ENCODE measurements at places on chromosomes 4 and X. TPM values are rescaled to one million over a fixed set of nuclear protein-coding genes. Genes with fewer than 3 reads are reported as not detected.
A peak's percentile ranks its signal among the peaks of the same experiment; 100 is the strongest.

HHIP gene
- 9.7 TPM for total RNA-seq

MAGEA12 gene
- 1.1 TPM for total RNA-seq

TIGD4 gene
- 0.83 TPM for total RNA-seq

MND1 gene
- total RNA-seq: 2.0 TPM

ZC4H2 gene
- 48.0 TPM for total RNA-seq

GRCh38 chr4:136571315-136571714 lies 961.0 kb downstream of the PCDH18 start:
- H3K4me3 ChIP-seq: no peak overlapping the region
- H3K4me1 ChIP-seq: peaks cover 13% of the 10 kb centered on the region
- no peak for DNase-seq
- H3K36me3 ChIP-seq: no peaks in the 10 kb centered on the region
- H3K27ac ChIP-seq: no peak overlapping the region

DNA sequence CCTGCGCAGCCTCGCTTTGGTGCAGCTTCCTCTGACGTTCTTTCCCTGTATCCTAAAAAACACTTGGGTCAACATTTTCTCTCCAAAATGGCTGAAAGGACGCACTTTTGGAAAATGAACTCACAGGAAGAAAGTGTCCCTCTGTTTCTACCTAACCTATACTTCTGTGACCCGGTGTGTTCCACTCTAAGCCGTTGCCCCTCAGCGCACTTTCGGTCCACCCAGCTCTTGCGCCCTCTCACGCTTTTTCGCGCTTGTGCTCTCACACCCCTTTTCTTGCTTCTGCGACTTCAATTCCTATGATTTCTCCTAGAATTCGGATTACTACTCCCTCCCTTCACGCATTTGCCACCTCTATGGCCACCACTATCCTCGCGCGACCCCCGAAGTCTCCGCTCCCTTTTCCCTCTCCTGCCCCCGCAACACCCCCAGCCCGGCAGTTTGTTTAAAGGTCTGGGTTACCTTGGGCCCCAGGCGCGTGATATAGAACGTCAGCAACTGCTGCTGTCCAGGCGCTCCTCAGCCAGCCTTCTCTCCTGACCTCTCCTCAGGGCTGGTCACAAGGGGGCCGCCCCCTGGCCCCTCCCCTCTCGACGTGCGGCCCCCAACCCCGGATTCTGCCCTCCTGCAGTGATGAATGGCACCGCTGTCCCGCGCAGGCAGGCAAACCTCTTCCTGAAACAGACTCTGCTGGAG lies at the start of gene USP51:
TSS of gene USP51 (minus strand) at position 535 of the 696 bp plus-strand sequence. CDS start 909 bp downstream, outside the sequence.
- peak within 1 kb of the TSS; percentile 93 for H3K4me3 ChIP-seq
- H3K4me1 ChIP-seq: peaks cover 3% of the 10 kb centered on the region
- H3K27ac ChIP-seq: peak within 1 kb of the TSS; percentile 93
- peaks cover 5% of the 10 kb centered on the region for H3K27me3 ChIP-seq
- peak; percentile 36 for DNase-seq
- no peaks in the 10 kb centered on the region for H3K36me3 ChIP-seq

GRCh38 chr4:74660866-74661265 lies 133.5 kb downstream of the BTC start:
- no peaks in the 10 kb centered on the region for H3K36me3 ChIP-seq
- no peaks in the 10 kb centered on the region for H3K4me1 ChIP-seq

DNA sequence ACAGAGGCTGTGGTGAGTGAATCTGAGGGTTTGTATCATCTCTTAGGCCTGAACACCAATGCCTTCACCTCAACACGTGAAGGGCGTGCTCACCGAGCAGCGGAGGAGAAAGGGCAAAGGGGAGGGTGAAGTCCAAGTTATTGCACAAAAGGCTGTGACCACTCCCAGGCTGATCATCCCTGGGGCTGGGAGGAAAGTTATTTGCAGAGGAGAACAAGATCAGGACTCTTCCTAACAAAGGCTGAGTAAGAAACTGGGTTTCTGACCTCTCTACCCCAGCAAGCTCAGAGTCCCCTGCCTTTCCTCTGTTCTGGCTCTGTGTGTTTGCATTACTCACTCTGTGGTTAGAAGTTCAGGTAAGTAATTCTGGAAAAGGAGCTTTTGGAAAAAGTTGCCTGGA lies 366.3 kb upstream of the CXorf51A start:
- H3K27ac ChIP-seq: no peak overlapping the region
- no peaks in the 10 kb centered on the region for H3K36me3 ChIP-seq
- H3K4me1 ChIP-seq: no peaks in the 10 kb centered on the region
- no peak for DNase-seq
- no peak overlapping the region for H3K4me3 ChIP-seq

DNA sequence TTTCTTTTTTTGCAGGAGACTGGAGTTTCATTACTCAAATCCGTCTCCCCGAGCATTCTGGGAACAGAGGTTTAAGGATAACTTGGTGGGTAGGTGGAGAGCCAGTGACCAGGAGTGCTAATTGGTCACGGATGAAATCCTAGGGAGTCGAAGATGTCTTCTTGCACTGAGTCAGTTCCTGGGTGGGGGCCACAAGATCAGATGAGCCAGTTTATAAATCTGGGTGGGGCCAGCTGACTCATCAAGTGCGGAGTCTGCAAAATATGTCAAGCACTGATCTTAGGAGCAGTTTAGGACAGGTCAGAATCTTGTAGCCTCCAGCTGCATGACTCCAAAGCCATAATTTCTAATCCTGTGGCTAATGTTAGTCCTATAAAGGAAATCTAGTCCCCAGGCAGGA lies 741.3 kb downstream of the PCDH7 start:
- H3K27me3 ChIP-seq: no peaks in the 10 kb centered on the region
- no peak overlapping the region for H3K27ac ChIP-seq
- H3K36me3 ChIP-seq: no peaks in the 10 kb centered on the region
- no peaks in the 10 kb centered on the region for H3K4me1 ChIP-seq
- H3K4me3 ChIP-seq: no peak overlapping the region

- no peak overlapping the region for H3K4me3 ChIP-seq
- peaks cover 8% of the 10 kb centered on the region for H3K4me1 ChIP-seq
- no peak for DNase-seq
- peaks cover 3% of the 10 kb centered on the region for H3K27me3 ChIP-seq
- no peak overlapping the region for H3K27ac ChIP-seq
Measured at GRCh38 chr4:95232358-95233156, 316.2 kb downstream of the UNC5C start.

DNA sequence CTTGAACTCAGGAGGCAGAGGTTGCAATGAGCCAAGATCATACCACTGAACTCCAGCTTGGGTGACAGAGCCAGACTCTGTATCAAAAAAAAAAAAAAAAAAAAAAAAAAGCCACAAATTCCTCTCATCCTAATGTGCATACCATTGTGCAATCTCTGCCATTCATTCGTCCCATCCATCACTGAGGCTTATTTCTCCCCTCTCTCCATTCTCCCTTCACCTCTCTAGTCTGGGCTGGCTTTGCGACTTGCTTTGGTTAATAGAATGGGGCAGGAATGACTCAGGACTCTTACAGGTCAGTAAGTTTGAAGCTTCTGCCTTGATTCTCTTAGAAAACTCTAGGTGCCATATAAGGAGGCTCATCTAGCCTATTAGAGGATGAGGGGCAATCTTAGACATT lies 60.3 kb upstream of the DDX3X start:
- DNase-seq: no peak
- H3K4me1 ChIP-seq: no peaks in the 10 kb centered on the region
- no peaks in the 10 kb centered on the region for H3K27me3 ChIP-seq

- H3K4me1 ChIP-seq: peaks cover 11% of the 10 kb centered on the region
- H3K4me3 ChIP-seq: peak overlapping the region; percentile 20
- H3K27ac ChIP-seq: no peak overlapping the region
- no peaks in the 10 kb centered on the region for H3K36me3 ChIP-seq
- peaks cover 2% of the 10 kb centered on the region for H3K27me3 ChIP-seq
- peak; percentile 43 for DNase-seq
Measured at GRCh38 chrX:40539214-40540142, 41.3 kb upstream of the ATP6AP2 start.

DNA sequence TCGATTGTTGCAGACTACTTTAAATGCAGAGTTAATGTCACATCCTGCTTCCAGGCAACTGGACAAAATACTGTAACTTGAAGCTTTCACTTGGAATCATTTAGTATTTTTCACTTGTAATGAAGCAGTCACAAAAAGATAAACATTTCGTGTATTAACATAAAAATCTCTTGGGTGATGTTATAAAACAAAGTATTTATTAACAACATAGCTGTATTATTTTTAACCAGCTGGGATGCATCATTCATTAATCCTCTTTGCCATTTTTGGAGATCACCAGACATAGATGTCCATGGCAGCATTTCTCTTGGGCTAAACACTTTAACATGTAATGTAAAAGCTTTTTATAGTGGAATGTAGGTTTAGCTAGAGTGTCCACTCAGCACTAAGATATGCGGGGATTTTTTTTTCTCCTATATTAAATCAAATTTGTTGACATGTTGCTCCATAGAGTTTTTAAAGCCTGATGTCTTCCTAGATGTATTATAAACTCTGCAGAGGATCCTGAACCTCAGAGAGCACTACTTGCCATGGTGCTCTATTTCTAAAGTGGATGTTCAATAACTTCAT lies 193.7 kb upstream of the SPANXN4 start:
- H3K27ac ChIP-seq: no peak overlapping the region
- no peak for DNase-seq
- no peaks in the 10 kb centered on the region for H3K4me1 ChIP-seq
- H3K27me3 ChIP-seq: peaks cover 5% of the 10 kb centered on the region

GRCh38 chrX:70437011-70437410 lies 7.6 kb upstream of the DLG3 start:
- H3K27me3 ChIP-seq: peaks cover 3% of the 10 kb centered on the region
- no peak overlapping the region for H3K4me3 ChIP-seq
- no peaks in the 10 kb centered on the region for H3K36me3 ChIP-seq
- no peak for DNase-seq
- H3K27ac ChIP-seq: no peak overlapping the region
- peaks cover 4% of the 10 kb centered on the region for H3K4me1 ChIP-seq

GRCh38 chrX:48540028-48540375 lies 488 bp downstream of the TBC1D25 start:
- no peaks in the 10 kb centered on the region for H3K36me3 ChIP-seq
- peaks cover 5% of the 10 kb centered on the region for H3K4me1 ChIP-seq

DNA sequence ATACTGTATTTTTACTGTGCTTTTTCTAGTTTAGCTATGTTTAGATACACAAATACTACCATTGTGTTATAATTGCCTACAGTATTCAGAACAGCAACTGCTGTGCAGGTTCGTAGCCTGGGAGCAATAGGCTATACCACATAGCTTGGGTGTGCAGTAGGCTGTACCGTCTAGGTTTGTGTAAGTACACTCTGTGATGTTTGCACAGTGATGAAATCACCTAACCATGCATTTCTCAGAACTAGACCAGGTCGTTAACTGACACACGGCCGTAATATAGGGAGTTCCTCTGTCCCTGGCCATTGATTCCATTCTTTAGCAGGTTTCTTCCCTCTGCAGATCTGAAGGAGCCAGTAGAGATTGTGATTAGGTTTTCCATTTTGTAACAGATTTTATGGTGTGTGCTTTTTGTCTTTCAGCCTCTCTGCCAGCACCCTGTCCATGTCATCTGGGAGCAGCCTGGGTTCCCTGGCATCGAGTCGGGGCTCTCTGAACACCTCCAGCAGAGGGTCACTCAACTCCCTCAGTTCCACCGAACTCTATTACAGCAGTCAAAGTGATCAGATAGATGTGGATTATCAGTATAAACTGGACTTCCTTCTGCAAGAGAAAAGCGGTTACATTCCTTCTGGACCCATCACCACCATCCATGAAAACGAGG lies 59.5 kb downstream of the CLDN22 start:
- no peak overlapping the region for H3K27ac ChIP-seq
- peaks cover 2% of the 10 kb centered on the region for H3K27me3 ChIP-seq
- H3K4me1 ChIP-seq: peaks cover 19% of the 10 kb centered on the region
- H3K36me3 ChIP-seq: no peaks in the 10 kb centered on the region

- H3K4me1 ChIP-seq: no peaks in the 10 kb centered on the region
- no peaks in the 10 kb centered on the region for H3K27me3 ChIP-seq
- DNase-seq: no peak
Measured at GRCh38 chr4:181006499-181007260, 1236.5 kb upstream of the TENM3 start.

DNA sequence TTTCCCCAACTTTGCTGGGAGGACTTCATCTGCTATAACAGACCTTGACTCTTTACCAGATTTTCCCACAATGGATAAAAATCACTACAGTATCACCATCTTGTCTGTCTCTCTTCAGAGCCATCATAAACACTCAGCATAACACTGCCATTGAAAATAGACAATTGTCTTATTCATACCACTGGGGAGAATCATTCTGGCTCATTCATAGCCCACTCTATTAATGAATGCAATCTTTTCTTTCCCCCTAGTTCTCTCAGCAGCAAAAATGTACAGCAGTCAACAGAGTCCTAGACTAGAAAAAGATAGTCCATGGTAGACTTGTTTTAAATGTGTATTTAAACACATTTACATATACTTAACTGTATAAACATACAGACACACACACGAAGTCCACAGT lies 19.2 kb downstream of the SLC9A7 start:
- no peaks in the 10 kb centered on the region for H3K27me3 ChIP-seq
- H3K4me1 ChIP-seq: no peaks in the 10 kb centered on the region
- H3K4me3 ChIP-seq: no peak overlapping the region

DNA sequence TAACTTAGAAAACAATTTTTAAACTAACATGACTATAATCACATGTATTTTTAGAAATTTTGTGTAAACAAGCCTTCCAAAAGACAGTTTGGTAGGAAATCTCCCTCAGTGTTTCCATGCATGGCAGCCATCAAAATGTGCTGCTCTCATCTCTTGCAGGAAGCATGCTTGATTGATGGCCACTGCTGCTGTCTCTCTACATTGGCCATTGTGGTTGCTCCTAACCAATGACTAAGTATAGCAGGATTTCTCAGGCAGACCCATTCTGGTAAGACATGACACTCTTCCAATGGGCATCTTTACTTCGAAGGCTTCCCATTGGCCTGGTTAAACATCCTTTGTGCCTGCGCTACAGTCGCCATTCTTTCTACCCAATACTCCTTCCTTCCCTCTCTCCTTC lies 78.9 kb upstream of the GUCY1A1 start:
- no peaks in the 10 kb centered on the region for H3K27me3 ChIP-seq
- no peak overlapping the region for H3K4me3 ChIP-seq
- no peaks in the 10 kb centered on the region for H3K36me3 ChIP-seq
- DNase-seq: no peak
- no peak overlapping the region for H3K27ac ChIP-seq

GRCh38 chr4:107148904-107149303 lies 112.8 kb upstream of the DKK2 start:
- H3K36me3 ChIP-seq: no peaks in the 10 kb centered on the region
- H3K27me3 ChIP-seq: no peaks in the 10 kb centered on the region
- H3K4me3 ChIP-seq: no peak overlapping the region
- no peaks in the 10 kb centered on the region for H3K4me1 ChIP-seq
- no peak overlapping the region for H3K27ac ChIP-seq

GRCh38 chr4:122379239-122379638 lies 428 bp downstream of the ADAD1 start:
- H3K36me3 ChIP-seq: no peaks in the 10 kb centered on the region
- H3K4me3 ChIP-seq: no peak overlapping the region
- H3K4me1 ChIP-seq: no peaks in the 10 kb centered on the region

GRCh38 chrX:155086961-155087735 lies 15.8 kb downstream of the BRCC3 start:
- H3K27ac ChIP-seq: no peak overlapping the region
- no peak overlapping the region for H3K4me3 ChIP-seq
- H3K36me3 ChIP-seq: no peaks in the 10 kb centered on the region
- no peaks in the 10 kb centered on the region for H3K4me1 ChIP-seq
- no peak for DNase-seq
- no peaks in the 10 kb centered on the region for H3K27me3 ChIP-seq

- peaks cover 9% of the 10 kb centered on the region for H3K4me1 ChIP-seq
- H3K27ac ChIP-seq: peak within 1 kb of the TSS; percentile 97
- H3K4me3 ChIP-seq: peak within 1 kb of the TSS; percentile 95
- H3K27me3 ChIP-seq: peaks cover 8% of the 10 kb centered on the region
Measured at GRCh38 chrX:123961268-123962005, at the start of gene STAG2. TSS of gene STAG2 (plus strand) at chrX:123961706. CDS start at chrX:124022628, 60,922 bp downstream.
